ENCODE measurements at places on chromosomes 7 and 10. TPM values are rescaled to one million over a fixed set of nuclear protein-coding genes. Genes with fewer than 3 reads are reported as not detected.

Gene NKX1-2
- polyA plus RNA-seq, result not detected

DNA sequence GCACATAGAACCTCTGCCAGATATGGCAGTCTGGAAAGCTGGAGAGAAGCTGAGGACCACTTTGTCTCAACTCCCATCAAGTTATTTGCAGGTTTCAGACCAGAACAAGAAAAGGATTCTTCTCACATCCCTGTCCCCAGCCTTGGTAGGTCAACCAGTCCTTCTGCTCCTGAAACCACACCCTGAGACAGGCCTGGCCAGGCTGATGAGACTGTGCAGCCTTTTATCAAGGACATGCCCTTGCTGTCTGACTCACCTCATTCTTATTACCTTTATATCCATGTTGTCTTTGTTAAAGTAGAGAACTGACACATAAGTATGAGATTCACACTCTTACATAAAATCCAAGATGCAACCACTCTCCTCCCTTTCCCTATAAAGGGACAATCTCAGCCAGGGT lies 354.9 kb downstream of the PLXNA4 start:
- DNase-seq, result no peak
- H3K27ac ChIP-seq, result no peak overlapping the region
- no peaks in the 10 kb centered on the region for H3K4me1 ChIP-seq
- H3K36me3 ChIP-seq, result no peaks in the 10 kb centered on the region

GRCh38 chr7:47198159-47198558 lies 383.8 kb downstream of the TNS3 start:
- no peaks in the 10 kb centered on the region for H3K27me3 ChIP-seq
- H3K4me3 ChIP-seq, result no peak overlapping the region
- no peak for DNase-seq
- no peak overlapping the region for H3K27ac ChIP-seq

- no peak overlapping the region for H3K4me3 ChIP-seq
- H3K27ac ChIP-seq, result no peak overlapping the region
- no peaks in the 10 kb centered on the region for H3K27me3 ChIP-seq
- H3K36me3 ChIP-seq, result no peaks in the 10 kb centered on the region
- no peak for DNase-seq
Observed at GRCh38 chr7:33143996-33144718, 14.8 kb downstream of the BBS9 start.

Gene CYP2C9
- polyA plus RNA-seq, result 0.19 TPM

DNA sequence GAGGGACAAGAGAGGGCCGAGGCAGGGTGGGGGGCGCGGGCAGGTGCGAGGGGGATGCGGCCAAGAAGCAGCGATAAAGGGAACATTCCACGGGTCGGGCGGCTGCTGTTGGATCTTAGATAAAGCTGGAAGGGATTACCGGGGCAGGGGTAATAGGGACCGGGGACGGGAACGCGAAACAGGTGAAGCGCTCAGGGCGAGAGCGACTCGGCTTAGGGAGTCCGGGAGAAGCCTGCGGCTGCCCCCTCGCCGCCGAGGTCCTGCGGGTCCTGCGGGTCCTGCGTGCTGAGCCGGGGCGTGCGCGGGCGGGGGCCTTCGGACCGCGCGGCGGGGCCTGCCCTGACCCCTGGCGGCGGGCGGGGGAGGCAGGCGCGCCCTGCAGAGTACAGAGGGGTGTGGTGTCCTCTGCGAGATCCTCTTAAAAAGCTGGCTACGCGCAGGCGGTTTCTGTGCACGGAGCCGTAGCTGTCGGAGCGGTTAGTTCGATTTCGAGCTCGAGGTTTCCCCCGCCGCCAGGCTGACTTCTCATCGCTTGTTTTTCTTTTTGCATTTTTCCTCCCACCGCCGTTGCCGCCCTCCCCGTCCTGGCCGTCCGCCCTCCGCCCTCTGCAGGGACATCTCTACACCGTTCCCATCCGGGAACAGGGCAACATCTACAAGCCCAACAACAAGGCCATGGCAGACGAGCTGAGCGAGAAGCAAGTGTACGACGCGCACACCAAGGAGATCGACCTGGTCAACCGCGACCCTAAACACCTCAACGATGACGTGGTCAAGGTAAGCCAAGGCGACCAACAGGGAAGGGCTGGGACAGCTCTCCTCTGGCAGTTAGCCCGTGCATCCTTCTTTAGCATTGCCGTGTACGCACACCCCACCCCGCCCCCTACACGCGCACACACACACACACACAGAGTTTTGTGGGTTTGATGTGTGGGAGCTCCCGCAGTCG lies 1.4 kb downstream of the CAV1 start:
- no peaks in the 10 kb centered on the region for H3K27me3 ChIP-seq
- H3K4me3 ChIP-seq, result peak overlapping the region; percentile 89
- H3K27ac ChIP-seq, result peak overlapping the region; percentile 99
- H3K4me1 ChIP-seq, result peaks cover 45% of the 10 kb centered on the region
- peak; percentile 90 for DNase-seq

GRCh38 chr7:47663213-47663612 lies 81.3 kb upstream of the TNS3 start:
- H3K27ac ChIP-seq, result no peak overlapping the region
- H3K27me3 ChIP-seq, result no peaks in the 10 kb centered on the region
- H3K4me3 ChIP-seq, result no peak overlapping the region
- H3K36me3 ChIP-seq, result no peaks in the 10 kb centered on the region
- no peaks in the 10 kb centered on the region for H3K4me1 ChIP-seq

GRCh38 chr7:98212532-98213041 lies 1.3 kb downstream of the BHLHA15 start:
- H3K4me3 ChIP-seq, result no peak overlapping the region
- DNase-seq, result peak; percentile 61
- H3K27me3 ChIP-seq, result no peaks in the 10 kb centered on the region
- H3K36me3 ChIP-seq, result peaks cover 21% of the 10 kb centered on the region
- no peaks in the 10 kb centered on the region for H3K4me1 ChIP-seq
- no peak overlapping the region for H3K27ac ChIP-seq

GRCh38 chr10:91976317-91977051 lies 52.9 kb downstream of the BTAF1 start:
- DNase-seq, result no peak
- no peak overlapping the region for H3K27ac ChIP-seq
- H3K4me3 ChIP-seq, result no peak overlapping the region
- H3K36me3 ChIP-seq, result peaks cover 2% of the 10 kb centered on the region
- H3K27me3 ChIP-seq, result no peaks in the 10 kb centered on the region

DNA sequence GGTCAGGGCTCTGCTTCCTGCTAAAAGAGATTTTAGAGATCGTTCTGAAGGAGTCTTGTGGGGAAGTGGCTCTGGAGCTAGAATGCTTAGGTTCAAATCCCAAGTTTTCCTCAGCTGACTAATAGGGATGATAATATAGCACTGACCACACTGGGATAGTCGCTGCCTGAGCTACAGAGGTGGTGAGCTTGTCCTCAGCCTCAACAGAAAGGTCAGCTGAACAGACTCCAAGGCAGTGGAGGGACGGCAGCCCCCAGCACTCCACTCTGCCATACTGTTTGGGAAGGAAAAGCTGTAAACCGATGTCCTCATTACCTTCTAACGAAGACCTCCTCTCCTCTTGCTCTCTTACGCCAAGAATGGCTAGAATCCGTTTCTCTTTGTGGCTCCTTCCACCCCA lies 36.2 kb downstream of the KAT6B start:
- no peak overlapping the region for H3K4me3 ChIP-seq
- no peak for DNase-seq
- H3K27me3 ChIP-seq, result no peaks in the 10 kb centered on the region
- peaks cover 14% of the 10 kb centered on the region for H3K4me1 ChIP-seq

GRCh38 chr10:97991871-97992270 lies 38.5 kb downstream of the CRTAC1 start:
- no peak for DNase-seq
- no peak overlapping the region for H3K4me3 ChIP-seq
- no peaks in the 10 kb centered on the region for H3K36me3 ChIP-seq
- H3K27ac ChIP-seq, result no peak overlapping the region
- no peaks in the 10 kb centered on the region for H3K27me3 ChIP-seq

DNA sequence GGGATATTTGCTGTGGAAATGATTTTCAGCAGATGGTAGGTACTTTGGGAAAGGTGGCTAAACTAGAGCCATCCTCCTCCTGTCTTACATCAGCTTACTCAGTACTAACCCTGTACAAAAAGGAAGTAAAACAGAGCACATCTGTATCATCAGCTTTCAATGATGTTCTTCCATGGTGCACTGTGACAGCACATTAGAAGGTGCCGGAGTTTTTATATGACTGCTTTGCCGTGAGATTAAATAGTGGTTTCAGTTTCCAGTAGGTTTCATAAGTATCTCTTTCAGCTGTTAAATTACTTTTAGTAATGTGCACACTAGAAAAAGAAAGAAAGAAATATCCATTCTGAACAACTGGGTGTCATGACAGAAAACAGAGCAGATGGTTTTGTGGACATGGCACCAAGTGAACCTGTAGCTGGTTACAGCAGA lies 86.5 kb downstream of the ARID5B start:
- peak overlapping the region; percentile 38 for H3K27ac ChIP-seq
- H3K4me1 ChIP-seq, result peaks cover 40% of the 10 kb centered on the region
- H3K27me3 ChIP-seq, result no peaks in the 10 kb centered on the region
- DNase-seq, result no peak

Gene INA
- 0.04 TPM for polyA plus RNA-seq

DNA sequence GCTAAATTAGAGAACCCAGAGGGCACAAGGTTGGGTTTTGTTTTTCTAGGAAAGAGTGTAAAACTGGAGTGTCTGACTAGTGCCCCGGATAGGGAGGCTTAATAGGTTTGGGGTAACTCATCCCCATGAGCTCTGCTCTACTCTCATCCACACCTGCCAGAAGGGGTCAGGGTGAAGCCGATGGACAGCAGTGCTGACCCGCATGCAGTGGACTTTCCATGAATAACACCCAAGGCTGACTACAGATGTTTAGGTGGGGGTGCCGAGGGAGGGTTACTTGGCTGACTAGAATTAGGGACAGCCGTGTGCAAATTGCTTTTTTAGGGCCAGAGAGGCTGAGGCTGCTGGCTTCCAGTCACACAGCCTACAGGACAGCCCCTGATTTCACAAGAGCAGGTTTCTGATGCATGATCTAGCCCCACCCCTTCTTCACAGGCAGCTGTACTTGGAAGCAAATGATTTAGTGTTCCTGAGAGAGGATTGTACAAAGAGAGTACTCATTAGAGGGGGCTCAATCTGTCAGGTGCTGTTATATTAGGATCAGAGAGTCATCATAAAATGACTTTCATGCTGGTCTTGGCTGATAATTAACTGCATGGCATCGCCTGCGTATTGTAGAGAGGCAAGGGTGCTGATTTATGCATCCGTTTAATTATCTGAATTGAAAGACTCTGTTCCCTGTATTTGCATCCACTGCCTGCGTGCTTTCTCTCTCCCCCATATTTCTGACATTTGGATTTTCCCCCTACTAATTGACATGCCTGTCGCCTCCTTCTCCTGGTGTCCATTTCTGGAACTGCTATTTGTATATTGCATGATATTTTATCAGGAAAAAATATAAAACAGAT lies 9.5 kb downstream of the INHBA start:
- H3K36me3 ChIP-seq, result no peaks in the 10 kb centered on the region
- peaks cover 3% of the 10 kb centered on the region for H3K27me3 ChIP-seq
- peaks cover 40% of the 10 kb centered on the region for H3K4me1 ChIP-seq
- no peak overlapping the region for H3K4me3 ChIP-seq

GRCh38 chr10:31940839-31941653 lies 12.4 kb upstream of the ARHGAP12 start:
- H3K27me3 ChIP-seq, result no peaks in the 10 kb centered on the region
- no peak for DNase-seq
- no peak overlapping the region for H3K4me3 ChIP-seq
- no peak overlapping the region for H3K27ac ChIP-seq

DNA sequence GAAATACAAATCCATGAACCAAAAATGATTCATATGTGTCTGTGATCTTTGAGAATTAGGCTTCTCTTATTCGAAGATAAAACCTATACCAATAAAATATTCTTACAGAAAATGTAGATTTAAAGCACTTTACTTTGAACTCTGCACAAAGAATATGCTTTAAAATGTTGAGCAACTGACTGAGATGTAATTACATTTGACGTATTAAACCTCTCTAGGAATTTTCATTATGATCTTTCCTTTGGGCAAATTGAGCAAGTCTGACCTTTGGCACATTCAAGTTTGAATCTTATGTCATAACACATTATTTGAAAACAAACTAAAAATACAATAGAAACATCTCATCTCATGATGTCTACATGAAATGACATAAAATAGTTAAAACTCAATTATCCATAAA lies 69.2 kb upstream of the AHR start:
- H3K36me3 ChIP-seq, result no peaks in the 10 kb centered on the region
- H3K27ac ChIP-seq, result no peak overlapping the region
- no peak overlapping the region for H3K4me3 ChIP-seq
- no peak for DNase-seq
- H3K27me3 ChIP-seq, result no peaks in the 10 kb centered on the region

DNA sequence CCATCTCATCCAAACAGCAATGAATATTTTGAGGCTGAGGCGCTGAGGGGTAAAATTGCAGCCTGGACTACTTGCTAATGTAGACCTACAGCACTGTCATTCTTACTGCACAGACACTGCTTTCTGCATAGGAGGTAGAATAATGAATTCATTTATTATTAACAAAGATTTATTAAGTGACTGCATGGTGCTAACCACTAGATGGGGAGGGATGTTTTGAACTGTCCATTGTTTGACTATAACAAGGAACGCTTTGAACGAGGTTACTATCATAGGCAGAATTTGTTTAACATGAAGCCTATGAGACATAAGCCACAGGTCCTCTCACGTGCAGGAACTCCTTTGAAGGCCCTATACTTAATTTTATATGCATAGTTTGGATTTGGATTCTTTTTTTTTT lies 143.8 kb downstream of the CFTR start:
- H3K4me3 ChIP-seq, result no peak overlapping the region
- H3K27ac ChIP-seq, result no peak overlapping the region
- H3K4me1 ChIP-seq, result no peaks in the 10 kb centered on the region
- no peaks in the 10 kb centered on the region for H3K27me3 ChIP-seq

Gene SCIN
- polyA plus RNA-seq, result 0.01 TPM

Data from heart left ventricle (tissue), 16 donors.